ENCODE measurements at places on chromosomes 16 and 17.

DNA sequence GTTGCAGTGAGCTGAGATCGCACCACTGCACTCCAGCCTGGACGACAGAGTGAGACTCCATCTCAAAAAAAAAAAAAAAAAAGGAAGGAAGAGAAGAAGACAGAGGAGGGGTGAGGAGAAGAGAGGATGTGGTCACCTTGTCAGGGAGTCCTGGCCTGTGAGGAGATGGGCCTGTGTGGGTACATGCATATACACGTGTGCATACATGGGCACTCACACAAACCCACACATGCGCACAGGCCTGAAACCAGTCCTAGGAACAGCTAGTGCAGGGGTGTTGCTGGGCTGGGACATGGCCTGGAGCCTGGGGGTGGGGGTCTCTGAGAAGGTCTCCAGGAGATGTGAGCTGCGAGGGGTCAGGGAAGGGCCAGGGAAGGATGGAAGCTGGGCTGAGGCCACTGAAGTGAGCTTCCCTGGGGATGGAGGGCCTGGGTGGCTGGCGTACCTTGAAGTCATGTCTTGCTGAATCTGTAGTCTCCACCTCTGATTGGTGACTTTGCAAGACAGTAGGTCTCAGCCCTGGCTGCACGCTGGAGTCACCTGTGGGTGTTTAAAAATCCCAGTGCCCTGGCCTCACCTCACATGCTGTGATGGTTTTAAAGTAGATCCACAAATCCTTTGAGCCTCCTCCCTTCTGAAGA, 72.4 kb downstream of the MRM1 start:
- DNase-seq = no peak

GRCh38 chr17:652314-652713, 62.3 kb downstream of the VPS53 start:
- DNase-seq = no peak

DNA sequence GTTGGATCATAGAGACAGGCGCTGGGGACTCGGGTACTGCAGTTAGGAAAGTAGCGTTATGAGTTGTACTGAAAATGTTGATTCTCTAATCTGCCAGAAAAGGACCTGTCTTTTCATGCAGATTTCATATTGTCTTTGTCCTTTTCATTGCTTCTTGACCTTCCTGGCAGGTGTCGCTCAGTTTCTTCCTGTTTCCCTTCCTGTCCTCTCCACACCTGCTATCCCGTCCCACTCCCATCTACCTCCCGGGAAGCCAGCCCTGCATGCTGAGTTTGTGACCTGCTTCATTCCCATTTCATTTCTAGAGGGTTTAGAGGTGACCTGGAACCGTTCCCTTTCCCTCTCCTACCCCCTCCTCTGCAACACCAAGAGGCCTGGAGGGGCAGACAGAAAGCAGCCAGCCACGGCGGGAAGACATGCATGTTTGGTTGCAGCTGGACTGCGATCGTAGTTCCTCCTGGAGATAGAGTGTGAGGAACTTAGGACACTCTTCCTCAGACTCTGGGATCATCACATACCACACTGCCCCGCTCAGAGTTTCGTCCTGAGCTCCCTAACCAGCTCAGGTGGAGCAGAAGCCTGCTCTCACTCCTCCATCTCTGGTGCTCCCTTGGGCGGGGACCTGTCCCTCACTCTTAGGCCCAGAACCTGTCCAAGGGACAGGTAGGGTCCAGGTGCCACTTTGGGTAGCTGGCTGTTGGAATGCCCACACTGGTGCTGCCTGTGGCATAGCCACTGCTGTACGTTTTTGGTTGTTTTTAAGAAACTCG, 23.9 kb upstream of the ARHGAP23 start:
- DNase-seq = no peak

DNA sequence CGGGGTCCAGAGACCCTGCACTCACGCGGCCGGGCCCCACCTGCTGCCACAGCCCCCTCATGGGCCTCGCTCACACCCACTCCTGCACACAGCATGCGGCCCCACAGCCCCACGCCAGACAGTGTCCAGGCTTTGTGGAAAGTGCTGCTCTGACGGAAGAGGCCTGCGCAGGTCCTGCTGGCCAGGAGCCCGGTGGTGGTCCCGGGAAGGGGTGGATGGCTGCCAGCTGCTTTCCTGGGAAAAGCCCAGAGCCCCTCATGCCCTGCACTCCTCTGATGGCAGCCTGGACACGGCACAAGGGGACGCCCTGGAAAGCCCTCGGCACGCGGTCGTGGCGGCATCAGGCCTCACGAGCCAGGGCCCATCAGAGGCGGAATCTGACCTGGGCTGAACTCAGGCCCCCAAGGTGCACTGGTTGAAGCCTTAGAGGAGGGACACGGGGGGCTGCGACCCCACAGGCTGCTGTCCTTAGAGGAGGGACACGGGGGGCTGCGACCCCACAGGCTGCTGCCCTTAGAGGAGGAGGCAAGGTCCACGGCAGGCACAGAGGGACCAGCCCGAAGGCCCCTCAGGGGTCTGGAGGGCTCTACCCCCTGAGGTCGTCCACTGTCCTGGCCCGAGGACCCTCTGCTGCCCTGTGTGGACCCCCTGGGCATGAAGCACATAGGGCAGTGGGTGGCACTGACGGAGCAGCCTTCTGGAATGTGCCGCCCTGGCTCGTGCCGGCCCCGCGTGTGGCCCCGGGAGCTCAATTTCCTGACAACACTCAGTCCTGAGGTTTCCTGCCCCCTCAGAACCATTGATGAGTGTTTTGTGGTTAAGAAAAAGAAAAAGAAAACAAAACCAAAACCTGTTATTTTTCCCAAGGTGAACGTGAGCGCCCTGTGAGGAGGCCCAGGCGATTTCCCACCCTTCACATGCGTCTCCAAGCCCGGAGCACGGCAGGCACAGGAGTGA, 22.1 kb downstream of the SOX8 start:
- no peak for DNase-seq

GRCh38 chr17:44210342-44211192, 8.9 kb downstream of the UBTF start:
- DNase-seq = peak; percentile 82

Measured in ovary (tissue), 10 donors.